ENCODE measurements at places on chromosomes 5 and 9.

- DNase-seq = no peak
Measured at GRCh38 chr5:118519466-118519865, 468.9 kb downstream of the DTWD2 start.

DNA sequence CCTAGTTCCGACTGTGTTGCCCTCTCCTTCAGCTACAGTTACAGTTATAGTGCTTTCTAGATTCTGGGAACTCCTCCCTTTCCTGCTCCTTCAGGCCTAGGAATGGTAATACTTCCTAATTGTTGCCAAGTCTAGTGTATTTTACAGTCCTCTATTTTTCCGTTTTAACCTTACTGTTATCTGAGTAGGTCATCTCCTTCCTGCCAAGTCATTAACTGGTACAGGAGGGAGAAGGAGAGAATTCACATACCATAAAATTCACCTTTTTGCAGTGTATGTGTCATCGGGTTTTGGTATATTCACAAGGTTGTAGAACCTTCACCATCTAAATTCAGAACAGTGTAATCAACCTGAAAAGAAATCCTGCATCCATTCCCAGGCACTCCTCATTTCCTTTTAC lies 335.4 kb upstream of the MEF2C start:
- no peak for DNase-seq

DNA sequence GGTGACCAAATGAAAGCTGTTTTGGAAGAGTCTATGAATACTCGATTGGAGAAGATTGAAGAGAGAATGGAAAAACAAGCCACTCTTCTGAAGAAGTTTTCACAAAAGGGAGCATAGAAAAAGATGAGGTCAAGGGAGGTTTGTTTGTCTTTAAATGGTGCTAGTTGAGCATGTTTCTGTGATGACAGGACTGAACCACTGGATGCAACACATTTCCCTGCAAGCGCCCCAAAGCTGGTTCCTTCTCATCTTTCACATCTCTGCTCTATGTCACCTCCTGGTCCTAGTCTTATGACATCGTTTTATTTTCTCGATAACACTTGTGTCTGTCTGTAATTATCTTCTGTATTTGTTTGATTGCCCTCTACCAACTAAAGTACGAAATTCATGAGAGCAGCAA lies 3.8 kb upstream of the CCDC192 start:
- no peak for DNase-seq

GRCh38 chr5:134521841-134522240 lies 3.6 kb upstream of the JADE2 start:
- DNase-seq = no peak

DNA sequence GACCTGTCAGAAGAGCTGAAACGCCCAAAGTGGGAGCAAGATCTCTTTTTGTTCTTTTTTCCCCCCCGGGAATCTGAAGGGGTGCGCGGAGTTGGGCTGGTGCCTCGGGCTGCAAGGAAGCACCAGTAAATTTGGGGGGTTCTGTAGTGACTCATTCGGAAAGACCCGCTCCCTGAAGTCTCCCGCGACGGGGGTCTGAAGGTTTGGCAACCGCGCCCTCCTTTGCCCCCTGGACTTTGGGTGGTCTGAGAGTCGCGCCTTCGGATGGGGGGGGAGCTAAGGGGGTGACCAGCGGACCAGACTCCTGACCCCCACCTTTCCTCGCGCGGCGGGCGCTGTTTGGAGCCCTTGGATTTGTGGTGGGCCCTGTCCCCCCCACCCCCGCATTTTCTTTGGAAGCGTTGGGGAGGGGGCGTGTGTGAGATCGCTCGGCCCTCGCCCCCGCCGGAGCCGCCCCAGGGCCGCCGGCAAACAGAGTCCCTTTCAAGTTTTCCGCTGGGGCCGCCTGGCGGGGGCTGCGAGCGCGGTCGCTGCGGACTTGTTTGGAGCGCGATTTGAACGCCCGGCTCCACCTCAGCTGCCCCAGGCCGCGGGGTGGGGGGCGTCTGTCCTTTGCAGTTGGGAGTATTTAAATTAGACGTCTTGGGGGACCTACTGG lies 2.0 kb downstream of the CXXC5 start:
- DNase-seq = peak; percentile 26

- no peak for DNase-seq
Measured at GRCh38 chr5:109281136-109281690, 128.6 kb downstream of the PJA2 start.

DNA sequence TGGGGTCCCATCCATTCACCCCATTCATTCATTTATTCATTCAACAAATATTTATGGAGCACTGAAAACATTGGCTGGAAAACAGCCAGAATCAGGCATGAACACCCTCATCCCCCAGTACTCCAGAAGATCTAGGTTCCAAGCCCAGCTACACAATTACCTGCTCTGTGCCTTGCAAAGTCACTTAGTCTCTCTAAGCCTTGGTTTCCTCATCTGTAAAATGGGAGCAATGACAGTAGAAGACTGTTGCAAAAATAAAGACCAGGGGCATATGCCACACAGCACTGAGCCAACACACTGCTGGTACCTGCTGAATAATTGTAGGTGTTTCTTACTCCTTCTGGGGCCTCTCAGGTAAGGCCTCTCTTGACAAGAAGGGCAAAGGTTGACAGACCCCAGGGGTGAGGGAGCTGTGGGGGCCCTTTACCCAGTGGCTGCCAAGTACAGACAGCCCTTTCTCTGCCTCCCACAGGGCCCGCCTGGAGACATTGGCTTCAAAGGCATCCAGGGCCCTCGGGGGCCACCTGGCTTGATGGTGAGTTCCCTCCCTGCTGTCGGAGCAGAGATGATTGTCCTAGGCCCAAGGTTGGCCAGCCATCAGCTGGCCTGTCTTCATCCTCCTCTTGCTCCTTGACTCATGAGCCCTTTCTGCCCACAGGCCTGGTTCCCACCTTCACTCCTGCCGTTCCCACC lies 22.6 kb upstream of the ORM1 start:
- DNase-seq = no peak

- no peak for DNase-seq
Measured at GRCh38 chr5:61820836-61821235, 485.2 kb upstream of the KIF2A start.

DNA sequence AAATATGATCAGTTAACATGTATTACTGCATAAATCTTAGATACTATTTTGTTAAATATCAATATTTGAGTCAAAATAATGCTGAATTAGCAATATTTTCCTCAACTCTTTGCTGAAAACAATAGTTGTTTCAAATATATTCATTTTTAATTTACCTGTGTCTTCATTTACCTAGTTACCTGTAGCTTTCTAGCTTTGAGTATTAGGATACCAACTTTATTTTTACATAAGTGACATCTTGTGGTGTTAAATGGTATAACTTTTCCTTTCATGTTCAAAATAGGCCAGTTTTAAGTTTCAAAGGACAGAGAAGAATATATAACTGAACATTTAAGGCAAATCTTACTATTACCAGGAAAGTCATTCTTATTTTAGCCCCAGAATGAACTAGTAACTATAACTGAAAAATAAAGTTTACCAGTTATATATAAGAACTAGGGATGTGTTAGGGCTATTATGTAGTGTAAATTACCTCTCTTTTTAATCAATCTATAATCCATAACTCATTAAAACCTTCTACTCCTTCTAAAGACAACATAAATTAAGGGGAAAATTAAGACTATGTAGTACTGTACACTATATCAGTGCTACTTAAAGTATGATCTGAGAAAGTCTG lies 25.3 kb downstream of the AP3B1 start:
- no peak for DNase-seq

- DNase-seq = no peak
Measured at GRCh38 chr5:54285686-54286085, 24.7 kb downstream of the ARL15 start.

DNA sequence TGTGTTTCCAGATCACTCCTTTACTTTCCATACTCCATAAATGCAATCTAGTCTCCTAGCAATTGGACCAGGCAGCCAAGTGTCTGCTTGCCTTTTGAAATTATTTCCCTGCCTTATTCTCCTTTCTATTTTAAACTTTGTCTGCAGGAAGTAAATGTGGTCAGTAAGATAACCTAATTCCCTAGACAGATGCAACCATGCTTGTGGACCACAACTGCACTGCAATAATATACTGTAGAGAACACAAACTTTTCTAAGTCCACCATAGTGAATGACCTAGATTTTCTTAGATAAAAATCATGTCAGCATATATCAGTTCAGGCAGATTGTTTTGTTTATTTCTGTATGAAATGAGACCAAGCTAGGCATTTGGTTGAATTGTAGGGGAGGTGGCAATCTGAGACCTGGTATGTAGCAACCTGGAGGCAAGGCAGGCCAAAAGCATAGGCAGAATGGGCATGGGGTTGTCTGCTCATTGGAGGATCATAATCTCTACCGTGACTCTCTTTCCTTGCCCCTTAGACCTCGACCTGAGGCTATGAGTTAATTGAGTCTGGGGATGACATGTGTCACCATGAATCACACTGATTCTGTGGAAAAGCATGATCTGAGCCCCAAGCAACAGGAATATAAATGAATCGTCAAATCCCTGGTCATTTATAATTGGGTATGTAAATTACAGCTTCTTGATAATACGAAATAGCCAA lies 20.7 kb downstream of the ACTL7B start:
- DNase-seq = no peak

GRCh38 chr5:139301808-139302499 lies 8.4 kb downstream of the MATR3 start:
- DNase-seq = no peak

DNA sequence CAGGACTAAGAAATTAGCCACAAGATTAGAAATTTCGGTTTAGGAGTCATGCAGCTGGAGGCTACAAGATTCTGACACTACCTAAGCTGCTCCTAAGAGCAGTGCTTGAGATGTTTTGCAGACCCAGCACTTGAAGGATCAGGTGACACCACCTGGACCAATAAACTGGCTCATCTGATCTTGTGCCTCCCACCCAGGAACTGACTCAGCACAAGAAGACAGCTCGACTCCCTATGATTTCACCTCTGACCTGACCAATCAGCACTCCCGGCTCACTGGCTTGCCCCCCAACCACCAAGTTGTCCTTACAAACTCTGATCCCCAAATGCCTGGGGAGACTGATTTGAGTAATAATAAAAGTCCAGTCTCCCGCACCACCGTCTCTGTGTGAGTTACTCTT lies 170.4 kb downstream of the TTC39B start:
- DNase-seq = no peak

GRCh38 chr9:108710424-108710823 lies 145.4 kb downstream of the ACTL7B start:
- no peak for DNase-seq

- no peak for DNase-seq
Measured at GRCh38 chr5:134328619-134329018, 38.4 kb downstream of the CDKL3 start.

- DNase-seq = no peak
Measured at GRCh38 chr5:62183727-62184126, 122.3 kb upstream of the KIF2A start.

DNA sequence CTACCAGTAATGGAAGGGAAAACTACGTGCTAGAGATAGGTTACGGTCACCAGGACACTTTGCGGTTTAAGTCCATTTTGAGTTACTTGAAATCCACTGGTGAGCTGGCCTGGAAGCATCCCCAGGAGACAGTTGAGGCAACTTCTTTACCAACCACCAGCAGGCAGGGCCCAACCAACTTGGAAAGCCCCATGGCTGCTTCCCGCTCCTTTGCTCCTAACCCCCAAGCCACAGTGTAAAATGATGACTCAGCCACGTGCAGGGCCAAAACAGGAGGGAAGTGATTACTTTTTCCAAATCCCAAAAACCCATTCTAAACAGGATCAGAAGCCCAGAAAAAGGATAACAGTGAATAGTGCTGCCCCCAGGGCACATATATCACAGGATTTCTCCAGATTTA lies 87.4 kb downstream of the PAX5 start:
- no peak for DNase-seq

DNA sequence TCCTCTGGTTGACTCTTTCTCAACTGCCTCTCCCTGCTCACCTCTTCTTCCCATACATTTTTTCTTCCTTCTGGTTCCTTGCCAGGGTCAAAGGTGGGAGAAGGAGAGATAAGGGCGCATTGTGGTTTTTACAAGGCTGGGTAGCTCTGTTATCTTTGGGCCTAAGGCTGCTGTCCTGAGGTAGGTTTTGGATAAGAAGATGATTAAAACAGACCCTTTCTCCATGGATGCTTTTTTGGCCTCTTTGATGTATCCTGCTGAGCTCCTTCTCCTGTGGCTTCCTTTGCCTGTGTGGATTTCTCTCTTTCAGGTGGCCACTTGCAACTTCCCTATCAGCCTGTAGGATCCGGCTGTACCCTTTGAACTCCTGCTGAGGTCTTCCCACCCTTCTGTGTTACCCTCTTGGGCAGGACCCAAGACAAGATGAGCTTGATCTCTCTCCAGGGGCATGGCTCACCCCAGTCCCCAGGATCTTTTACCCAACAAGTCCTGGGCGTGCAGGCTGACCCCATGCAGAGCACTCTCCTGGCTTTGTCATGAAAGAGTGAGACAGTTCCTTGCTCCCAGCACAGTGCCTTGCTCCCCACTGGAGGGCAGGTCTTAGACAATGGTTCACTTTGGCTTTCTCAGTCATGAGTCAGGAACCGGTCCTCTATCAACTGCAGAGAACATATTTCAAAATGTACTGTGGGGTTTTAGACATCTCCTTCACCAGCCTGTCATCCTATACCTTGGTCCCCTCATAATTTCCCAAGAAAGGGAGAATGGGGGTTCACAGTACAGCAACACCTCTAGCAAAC lies 197.9 kb downstream of the TLE4 start:
- DNase-seq = no peak
